Stimulated activated CD8-positive, alpha-beta memory T cell treated with anti-CD3 and anti-CD28 coated beads, Interleukin-4, amount 100 ng/mL, for 4 hours (primary cell): ENCODE measurements at places on chromosomes 5 and 9.

DNA sequence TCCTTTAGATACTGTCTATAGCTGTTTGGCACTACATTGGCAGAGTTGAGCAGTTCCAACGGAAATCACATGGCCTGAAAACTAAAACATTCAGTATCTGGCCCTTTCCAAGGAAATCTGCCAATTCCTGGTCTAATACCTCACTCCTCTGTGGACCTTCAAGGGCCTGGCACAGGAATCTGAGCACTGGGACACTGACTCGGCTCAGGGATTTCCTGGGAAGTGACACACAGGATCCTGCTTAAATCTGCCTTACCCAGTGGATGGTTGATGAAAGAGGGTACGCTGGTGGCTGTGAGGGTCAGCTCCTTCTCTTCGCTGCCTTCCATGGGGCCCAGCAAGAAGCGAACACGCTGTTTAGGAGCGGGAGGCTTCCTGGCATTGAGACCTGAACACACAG, 904 bp downstream of the TRUB2 start:
- DNase-seq: no peak

DNA sequence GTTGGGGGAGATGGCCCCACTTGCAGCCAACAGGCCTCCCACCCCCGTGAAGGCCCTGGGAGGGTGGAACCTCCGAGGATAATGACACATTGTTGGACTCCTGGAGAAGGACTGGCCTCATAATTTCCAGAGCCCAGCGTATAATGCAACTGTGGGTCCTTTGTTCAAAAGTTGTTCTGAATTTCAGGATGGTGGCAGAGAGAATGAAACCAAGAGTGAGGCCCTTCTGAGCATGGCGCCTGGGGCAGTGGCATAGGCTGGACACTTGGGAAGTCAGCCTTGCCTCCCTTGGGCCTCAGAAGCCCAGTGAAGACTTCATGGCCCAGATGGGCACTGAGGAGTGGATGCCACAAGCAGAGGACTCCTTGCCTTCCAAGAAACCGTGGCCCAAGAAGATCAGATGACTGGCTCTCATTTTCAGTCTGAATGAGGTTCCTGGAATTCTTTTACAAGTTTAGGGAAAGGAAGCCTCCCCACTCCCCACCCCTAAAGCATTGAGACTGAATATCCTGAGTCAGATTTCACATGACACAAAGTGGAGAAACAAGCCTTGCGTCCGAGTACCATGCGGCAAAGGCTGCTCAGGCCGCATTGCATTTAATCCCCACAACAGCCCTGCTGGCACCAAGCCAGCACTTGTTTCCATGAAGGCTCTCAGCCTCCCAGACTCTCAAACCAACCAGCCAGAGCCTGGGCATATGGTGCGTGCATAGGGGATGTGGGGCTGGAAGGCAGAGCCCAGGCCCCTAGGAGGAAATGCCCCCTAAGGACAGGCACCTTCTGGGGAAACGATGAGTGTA, 96.7 kb upstream of the SMIM23 start:
- DNase-seq: no peak

- no peak for DNase-seq
These were observed 63.9 kb downstream of the KLHL3 start for GRCh38 chr5:137672001-137672400.

- DNase-seq: no peak
These were observed 36.0 kb downstream of the ADAM19 start for GRCh38 chr5:157539503-157540022.

DNA sequence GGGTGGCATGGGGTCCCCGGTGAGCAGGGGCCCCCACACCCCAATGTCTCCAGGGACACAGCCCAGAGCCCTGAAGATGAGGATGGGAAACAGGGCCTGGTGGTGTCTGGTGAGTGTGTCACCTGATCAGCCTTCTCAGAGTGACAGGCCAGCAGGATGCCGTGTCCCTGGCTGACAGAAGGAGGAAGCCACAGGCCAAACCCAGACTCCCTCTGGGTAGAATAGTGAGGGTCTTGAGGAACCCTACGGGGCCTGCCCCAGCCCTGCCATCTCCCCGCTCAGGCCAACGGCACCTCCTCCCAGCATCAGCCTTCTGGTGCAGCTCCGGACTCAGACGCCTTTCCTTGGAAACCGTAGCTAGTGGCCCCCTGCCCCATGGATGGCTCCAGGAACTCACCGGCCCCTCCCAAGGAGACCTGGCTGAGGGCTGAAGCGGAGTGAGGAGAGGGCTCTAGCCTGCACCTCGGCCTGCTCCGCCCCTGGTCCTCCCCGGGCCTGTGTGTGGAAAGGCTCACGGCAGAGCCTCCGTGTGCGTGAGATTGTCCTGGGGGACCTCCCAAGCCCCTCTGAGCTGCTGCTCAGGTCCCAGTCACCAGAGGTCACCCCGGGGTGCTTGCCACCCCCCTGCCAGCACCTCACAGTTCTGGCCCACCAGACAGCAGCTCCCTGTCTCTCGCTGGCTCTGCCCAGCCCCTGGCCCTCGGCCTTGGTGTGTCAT, 6.0 kb downstream of the RALGDS start:
- no peak for DNase-seq

DNA sequence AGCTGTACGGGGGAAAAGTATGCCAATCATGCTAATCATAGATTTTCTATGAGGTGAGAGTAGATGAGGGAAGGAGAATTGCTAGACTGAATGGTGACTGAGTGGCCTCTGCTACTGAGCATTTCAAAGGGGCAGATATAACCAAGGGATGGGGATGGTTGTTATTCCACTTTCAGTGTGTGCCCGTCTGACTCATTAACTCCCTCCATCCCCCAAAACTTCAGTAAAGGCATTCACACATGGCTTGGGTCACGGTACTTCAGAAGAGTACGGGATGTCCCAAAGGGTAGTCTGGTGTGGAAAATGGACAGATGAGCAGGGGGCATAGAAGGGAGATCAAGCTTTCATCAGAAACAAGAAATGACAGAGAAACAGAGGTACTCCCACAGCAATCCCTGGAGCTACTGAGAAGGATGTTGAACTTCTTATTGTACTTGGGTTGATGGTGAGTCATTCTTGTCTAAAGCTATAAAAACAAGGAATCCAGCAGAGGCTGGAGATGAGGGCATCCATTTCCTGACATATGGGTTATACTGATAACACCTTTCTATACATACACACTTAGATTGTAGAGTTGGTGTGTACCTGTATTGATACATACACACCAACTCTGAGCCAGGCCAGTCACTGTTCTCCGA, 8.9 kb upstream of the TLE4 start:
- DNase-seq: no peak

GRCh38 chr5:56735849-56736641, 79.3 kb upstream of the MAP3K1 start:
- DNase-seq: no peak

DNA sequence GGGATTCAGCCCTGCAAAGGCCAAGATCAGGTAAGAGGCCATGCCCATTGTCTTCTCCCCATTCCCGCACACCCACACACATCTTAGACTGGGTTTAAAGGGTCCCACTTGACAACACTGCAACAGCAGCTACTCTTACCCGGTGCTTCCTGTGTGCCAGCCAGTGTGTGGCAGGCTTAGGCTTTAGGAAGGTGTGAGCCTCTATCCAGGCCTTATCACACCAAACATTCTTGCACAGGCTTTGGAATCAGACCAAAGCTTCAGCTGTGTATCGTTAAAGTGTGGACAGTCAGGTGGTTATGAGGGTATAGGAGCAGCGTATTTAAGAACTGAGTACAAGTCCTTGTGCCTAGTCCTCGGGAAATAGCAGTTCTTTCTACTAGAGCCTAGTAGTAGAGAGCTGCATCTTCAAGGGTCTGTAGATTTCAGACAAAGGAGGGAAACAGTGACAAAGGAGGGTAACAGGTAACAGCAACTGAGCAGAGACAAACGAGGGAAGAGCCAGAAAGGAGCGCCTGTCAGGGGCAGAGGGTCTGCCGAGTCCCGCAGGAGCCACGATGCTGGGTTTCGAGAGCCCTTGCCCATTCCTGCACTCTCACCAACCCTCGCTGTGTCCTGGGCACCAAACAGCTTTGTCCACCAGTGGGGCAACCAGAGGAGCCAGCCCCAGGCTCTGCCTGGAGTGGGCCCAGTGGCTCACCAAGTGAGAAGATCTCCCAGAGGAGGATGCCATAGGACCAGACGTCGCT, 30.9 kb downstream of the CSF1R start:
- no peak for DNase-seq

- no peak for DNase-seq
These were observed 82.9 kb downstream of the MEF2C start for GRCh38 chr5:88799938-88800535.

DNA sequence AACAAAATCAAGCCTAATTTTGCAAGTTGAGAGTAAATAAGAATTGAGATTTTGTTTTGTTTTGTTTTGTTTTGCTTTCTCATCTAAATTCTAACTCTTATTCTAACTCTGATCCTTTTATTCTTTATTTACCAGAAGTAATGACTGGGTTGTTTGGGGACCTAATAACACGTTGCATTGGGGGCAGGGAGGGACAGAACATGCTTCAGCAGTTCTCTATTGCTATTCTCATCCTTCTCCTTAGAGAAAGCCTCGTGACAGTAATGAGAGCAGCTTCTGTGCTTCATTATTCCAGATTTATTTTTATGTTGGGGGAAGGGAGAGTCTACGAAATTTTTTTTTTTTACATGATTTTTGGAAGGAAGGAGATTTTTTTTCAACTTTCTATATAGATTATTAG, 21.1 kb downstream of the CPEB4 start:
- DNase-seq: no peak

DNA sequence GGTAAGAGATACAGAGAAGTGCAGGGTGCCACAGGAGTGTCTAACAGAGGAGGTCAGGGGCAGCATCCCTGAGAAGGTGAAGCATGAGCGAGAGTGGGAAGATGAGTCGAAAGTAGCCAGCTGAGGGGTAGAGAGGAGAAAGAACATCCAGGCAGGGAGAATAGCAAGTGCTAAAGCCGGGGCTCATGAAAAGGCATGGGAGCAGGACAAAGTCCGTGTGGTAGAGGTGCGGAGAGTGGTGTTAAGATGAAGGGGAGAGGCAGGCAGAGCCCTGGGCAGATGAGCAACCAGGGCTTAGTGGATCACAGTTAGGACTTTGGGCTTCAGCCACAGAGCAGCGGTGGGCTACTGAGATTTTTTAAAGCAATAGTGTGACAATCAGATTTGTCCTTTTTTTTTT, 10.5 kb downstream of the SLC22A5 start:
- DNase-seq: no peak

DNA sequence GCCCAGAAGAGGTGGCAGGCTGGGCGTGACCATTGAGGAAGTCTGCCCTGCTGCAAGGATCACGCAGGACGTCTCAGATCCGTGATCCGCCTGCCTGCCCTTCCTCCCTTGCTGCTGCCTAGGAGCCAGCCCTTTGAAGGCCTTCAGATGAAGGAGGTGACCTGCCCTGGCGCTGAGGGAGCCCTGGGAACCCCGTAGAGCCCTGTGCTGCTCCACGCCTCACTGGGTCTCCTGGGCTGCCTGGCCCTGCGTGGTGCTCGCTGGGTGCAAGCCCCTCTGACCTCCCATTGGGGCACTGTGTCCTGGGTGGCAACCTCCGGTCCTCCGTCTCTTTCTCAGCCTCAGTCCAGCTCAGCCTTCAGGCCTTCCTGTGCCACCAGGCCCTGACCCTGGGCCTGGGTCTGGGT, 295.3 kb upstream of the IRX4 start:
- no peak for DNase-seq

DNA sequence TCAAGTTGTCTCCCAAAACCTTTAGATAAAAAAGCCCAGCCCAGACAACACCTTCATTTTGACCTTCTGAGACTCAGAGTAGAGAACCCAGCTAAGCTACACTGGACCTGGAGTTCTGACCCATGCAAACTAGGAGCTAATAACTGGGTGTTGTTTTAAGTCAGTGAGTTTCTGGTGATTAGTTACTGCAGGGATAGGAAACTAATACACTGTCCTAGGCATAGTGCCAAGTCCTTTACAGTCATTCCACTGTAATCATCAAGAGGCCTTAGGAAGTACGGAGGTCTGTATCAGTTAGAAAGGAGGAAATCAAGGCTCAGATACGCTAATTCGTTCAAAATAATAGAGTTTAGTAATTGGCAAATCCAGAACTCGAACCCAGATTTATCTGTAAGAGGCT, 197.9 kb downstream of the KCTD16 start:
- DNase-seq: no peak

DNA sequence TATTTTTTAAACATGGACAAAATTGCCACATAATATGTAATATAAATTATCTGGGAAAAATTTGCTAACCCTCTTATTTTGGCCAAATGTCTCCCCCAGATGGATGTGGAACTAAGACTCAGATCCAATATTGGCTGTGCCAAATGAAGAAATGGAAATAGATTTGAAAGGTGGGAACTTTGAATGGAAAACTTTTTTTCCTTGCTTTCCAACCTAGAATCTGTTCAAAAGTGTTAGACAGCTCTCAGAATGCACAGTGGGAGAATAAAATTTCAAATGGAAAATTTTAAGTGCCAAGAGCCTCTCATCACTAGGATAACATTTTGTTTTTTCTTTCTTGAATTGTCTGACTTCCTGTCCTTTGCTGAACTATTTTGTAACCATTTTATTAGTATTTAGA, 142.6 kb upstream of the GAS1 start:
- DNase-seq: no peak

GRCh38 chr5:5383461-5383860, 39.0 kb upstream of the ICE1 start:
- DNase-seq: no peak

- DNase-seq: no peak
These were observed 3.8 kb upstream of the MAN2A1 start for GRCh38 chr5:109685916-109686315.

DNA sequence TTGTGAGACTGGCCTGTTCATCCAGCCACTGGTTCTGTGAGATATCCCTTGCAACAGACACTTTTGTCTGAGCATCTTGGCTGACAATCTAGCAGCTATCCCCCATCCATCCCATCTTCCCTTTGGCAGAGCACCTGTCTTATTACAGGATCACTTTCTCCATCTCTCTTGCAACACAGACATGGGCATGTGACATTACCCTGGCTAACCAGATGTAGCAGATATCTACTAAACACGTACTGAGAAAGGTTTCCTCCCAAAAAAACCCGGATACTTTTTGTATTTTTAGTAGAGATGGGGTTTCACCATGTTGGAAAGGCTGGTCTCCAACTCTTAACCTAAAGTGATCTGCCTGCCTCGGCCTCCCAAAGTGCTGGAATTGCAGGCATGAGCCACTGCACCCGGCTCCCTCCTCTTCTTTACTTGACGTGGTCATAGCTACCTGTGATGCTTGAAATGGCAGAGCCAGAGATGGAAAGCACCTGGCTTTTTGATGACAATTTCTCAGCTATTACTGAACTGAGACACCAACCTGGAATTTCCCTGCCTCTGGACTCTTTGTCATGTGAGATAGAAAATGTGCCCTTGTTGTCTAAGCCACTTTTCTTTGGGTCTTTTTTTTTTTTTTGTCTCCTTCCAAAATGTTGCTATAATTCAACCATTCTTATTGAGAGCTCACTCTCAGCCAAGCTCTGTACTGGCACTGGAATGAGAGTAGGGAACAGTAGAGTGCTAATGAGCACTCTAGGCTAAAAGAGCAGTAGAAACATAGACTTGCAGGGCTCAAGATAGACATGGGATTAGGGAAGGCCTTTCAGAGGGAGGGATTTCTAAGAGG, 32.6 kb downstream of the FNBP1 start:
- no peak for DNase-seq

- no peak for DNase-seq
These were observed 13.8 kb downstream of the ABO start for GRCh38 chr9:133261103-133261752.
